SJCRH30 (cell line): ENCODE measurements at places on chromosomes 1 and 21. TPM values are rescaled to one million over a fixed set of nuclear protein-coding genes. Genes with fewer than 3 reads are reported as not detected.

GRCh38 chr1:96002201-96002600 lies 719.4 kb upstream of the PTBP2 start:
- no peak for DNase-seq

GRCh38 chr1:247281001-247281574 lies 25.2 kb downstream of the VN1R5 start:
- DNase-seq: no peak

GRCh38 chr1:3956527-3957170 lies 56.6 kb upstream of the C1orf174 start:
- no peak for DNase-seq

DNA sequence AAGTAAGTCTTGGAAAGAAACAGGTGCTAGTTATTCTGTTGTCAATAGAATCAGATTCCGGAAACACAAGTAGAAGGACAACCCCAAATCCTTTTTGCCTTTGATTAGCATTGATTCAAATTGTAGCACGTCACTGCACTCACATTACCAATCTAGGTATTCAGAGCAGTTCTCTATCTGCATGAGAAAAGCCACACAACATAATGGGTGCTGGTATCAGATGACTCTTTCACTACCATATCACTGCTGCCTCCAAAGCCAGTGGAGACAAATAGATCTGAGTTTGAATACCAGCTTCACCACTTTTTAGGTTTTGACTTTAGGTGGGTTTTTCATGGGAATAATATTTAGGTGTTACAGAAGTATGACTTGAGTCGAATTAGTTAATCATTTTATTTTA lies 38.9 kb downstream of the RTCA start:
- DNase-seq: no peak

- no peak for DNase-seq
Measured at GRCh38 chr1:16464917-16465625, 24.5 kb downstream of the NECAP2 start.

- DNase-seq: no peak
Measured at GRCh38 chr1:236854605-236854983, 59.5 kb downstream of the MTR start.

- DNase-seq: peak; percentile 79
Measured at GRCh38 chr1:48697066-48697707, 79.5 kb downstream of the BEND5 start.

- no peak for DNase-seq
Measured at GRCh38 chr21:42189860-42190485, 29.0 kb upstream of the ABCG1 start.

DNA sequence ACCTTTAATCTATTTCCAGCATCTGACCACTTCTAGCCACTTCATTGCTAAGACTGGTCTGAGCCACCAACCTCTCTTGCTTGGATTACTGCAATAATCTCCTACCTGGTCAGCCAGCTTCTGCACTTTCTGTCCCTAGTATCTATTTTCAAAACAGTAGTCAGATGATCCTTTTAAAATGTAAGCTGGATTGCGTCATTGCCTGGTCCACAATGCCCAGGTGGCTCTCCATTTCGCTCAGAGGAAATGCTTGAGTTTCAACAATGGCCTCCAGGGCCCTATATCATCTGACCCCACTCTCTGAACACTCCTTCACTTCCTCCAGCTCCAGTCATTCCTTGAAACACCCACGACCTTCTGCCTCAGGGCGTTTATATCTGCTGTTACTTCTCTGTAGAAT lies 2.3 kb downstream of the FYB2 start:
- no peak for DNase-seq

- DNase-seq: no peak
Measured at GRCh38 chr1:100350787-100351094, 1.6 kb upstream of the CDC14A start.

- DNase-seq: no peak
Measured at GRCh38 chr1:100862591-100862990, 32.1 kb downstream of the EXTL2 start.

DNA sequence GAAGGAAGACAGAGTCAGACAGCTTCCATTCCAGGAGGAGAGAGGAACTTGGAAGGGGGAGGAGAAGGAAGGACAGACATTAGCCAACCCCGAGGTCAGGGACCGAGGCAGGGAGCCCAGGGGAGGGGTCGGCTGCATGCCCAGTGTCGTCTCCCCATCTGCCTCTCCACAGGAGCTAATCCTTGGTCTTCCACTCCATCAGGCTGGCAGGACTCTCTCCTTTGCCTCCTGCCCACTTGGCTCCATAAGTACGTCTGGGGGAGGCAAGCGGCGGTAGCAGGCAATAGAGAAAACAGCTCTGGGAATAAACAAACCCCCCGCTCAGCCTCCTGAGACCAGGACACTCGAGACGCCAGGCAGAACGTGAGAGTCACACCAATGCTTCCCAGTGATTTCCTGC lies 71.3 kb downstream of the GRIK3 start:
- DNase-seq: no peak

DNA sequence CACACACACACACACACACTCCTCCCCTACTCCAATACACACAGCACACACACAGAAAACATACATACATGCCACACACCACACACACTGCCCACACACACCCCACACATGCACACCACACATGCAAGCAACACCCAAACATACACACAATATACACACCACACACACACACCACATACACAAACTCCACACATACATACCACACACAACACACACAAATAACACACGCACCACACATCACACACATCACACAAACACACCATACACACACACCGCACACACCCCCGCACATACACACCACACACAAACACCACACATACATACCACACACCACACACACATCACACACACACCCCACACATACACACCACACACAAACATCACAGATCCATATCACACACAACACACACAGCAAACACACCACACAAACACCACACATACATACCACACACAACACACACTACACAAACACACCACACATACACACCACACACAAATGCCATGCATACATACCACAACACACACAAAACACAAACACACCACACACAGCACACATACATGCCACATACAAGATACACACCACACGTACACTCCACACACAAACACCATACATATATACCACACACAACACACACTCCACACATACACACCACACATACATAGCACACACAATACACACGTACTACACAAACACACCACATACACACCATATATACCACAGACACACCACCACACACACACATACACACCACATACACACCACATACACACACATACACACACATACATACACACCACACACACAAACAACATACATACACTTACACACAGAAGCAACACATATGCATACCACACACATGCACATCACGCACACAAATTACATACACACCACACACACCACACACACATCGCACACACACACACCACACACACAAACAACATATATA lies 932 bp upstream of the RAB7B start:
- DNase-seq: no peak

- no peak for DNase-seq
Measured at GRCh38 chr1:155334962-155335361, 14.3 kb downstream of the RUSC1 start.

TFF3 gene
- total RNA-seq: 48.5 and 52.7 TPM in 2 replicates

GSTM1 gene
- total RNA-seq: not detected in 2 replicates

CZIB gene
- 58.7 and 65.5 TPM in 2 replicates for total RNA-seq

C1QC gene
- total RNA-seq: not detected in 2 replicates

AGPAT3 gene
- total RNA-seq: 16.4 and 18.3 TPM in 2 replicates

NUP210L gene
- total RNA-seq: 0.04 TPM in 1 of 2 replicates, not detected in the other

ASCL5 gene
- total RNA-seq: not detected in 2 replicates

IRF6 gene
- total RNA-seq: not detected in 2 replicates

AMY2A gene
- total RNA-seq: not detected in 2 replicates
